ENCODE measurements at places on chromosomes 3 and 15.

GRCh38 chr3:183116025-183116614, 16.8 kb upstream of the MCCC1 start:
- DNase-seq: peak; percentile 86

DNA sequence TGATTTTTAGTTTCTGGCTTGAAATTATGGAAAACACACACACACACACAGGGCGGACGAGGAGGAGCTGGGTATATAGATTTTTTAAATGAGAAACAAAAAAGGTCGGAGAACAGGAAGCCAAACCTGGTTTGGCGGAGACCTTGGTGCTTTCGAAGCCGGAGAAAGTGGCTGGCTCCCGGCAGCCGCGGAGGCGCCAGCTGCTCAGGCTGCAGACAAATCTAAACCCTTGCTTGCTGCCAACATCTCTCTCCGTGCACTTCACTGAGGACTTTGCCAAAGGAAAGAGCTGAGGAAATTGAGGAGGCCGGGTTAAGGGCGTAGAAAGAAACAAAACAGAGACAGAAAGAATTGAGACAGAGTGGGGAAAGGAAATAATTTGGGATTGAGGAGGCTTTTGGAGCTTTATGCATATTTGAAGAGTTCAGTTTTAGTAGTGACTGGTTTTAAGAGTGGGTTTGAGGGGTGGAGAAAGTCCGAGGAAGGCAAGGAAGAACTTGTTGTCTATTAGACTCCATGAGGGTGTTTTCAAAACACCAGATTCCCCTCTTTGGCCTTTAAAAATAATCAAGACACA, 2.2 kb downstream of the ZIC1 start:
- DNase-seq: no peak

DNA sequence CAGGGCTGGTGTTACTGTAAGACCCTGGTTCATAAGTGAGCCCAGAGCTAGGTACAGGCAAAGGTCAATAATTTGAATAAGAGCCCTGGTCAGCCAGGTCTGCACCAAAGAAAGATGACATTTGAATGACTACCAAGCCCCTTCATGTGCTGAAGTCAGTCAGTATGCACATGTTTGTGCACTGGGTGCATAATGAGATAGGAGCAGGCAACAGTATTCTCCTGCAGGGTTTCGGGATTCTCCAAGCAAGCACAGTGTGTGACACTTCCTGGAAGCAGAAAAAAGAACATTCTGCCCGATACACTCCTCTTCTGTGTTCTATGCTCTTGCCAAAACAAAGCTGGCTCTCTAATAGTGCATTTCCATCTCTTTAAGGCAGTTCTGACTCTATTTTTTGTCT, 5.5 kb upstream of the IMPDH2 start:
- no peak for DNase-seq

DNA sequence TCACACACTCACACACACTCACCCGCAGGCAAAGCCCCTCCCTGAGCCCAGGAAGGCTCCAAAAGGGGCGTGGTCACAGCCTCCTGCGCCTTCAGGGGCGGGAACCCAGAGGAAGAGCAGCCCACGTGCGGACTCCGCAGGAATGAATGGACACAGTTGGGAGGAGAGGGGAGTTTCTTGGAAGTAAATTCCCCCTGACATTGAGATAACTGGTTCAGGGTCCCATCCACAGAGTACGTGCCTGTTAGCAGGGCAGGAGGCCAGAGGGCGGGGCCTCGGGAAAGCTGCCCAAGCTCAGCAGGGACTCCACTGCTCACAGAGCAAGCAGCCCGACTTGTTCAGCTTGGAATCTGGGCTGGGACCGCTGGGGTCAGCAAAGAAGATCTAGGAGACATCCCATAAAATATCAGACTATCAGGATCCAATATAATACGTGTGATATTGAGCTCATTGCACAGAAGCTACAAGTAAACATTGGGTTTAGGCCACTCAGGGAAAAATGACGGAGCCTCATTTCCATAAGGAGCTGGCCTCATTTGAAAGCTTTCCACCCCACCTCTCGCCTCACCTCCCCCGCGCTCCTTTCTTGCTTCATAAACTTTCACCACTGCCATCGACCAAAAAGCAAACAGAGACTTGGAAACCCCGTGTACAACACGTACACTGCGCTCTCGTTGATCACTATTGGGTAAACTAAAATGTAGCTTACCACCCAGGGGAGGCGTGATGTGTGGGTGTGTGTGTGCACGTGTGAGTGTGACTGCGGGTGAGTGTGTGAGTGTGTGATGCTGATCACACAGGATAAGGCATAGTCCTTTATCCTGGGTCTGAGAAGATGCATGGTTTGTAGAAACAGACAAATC, 36.0 kb downstream of the TM2D3 start:
- no peak for DNase-seq

DNA sequence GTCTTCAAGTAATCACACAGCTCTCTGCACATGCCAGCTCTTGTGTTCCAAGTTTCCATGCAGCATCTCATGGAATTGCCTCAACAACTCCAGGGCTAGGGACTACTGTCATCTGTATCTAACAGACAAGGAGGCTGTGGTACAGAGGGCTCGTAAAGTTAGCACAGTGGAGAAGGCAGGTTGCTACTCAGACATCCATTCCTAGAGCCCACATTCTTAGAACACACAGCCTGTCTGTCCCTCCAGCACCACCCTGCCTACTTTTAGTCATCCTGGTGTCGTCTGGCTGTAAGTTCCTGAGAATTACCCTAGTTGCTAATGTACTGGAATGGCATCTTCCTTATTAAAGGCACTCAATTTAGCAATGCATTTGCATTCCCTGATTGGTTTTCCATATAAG, 862.5 kb downstream of the FHIT start:
- DNase-seq: no peak

DNA sequence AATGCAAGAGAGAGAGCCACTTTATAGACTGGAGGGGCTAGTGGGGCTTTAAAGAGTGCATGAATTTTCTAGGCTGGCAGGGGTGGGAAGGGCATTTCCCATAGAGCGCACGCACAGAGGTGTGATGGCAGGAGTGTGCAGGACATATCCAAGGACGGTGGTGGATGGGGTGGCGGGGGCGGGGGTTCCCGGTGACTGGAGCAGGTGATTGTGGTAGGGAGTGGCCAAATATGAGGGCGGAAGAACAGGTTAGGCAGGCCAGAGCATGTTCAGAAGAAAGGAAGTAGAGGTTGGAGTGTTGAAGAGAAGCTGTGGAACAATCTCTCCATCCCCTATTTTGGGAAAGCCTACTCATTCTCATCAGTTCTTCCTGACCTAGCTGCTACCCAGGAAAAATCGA, 18.1 kb downstream of the FAM81A start:
- no peak for DNase-seq

DNA sequence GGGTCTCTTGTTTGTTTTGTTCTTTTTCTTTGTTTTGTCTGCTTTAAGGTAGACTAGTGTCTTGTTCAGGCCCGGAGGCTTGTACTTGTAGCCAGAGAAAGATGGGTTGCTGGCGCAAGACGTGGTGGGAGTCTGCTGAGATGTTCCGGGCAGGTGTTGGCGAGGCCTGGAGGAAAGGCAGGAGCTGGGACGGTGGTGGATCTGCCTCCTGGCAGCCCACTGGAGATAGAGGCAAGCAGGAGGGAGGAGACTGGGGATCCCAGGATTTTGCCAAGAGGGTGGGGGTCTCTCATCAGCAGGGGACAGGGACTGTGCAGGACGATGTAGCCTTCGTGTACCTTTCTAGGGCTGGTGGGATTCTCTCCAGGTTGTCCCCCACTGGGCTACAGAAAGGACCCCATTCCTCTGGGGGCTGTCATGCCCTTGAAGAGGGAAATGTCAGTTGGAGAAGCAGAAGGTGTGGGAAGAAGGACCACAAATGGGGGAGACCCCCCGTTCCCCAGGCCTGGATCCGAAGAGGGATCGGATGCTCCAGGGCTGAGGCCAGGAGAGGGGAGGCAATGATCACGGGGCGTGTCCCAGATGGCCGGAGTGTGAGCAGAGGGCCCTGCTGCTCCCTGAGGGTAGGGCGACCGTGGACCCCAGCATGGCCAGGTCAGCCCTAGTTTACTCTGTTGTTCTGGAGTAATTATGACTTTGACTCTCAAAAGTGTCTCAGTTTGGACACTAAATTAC, 7.0 kb downstream of the CHAC1 start:
- no peak for DNase-seq

DNA sequence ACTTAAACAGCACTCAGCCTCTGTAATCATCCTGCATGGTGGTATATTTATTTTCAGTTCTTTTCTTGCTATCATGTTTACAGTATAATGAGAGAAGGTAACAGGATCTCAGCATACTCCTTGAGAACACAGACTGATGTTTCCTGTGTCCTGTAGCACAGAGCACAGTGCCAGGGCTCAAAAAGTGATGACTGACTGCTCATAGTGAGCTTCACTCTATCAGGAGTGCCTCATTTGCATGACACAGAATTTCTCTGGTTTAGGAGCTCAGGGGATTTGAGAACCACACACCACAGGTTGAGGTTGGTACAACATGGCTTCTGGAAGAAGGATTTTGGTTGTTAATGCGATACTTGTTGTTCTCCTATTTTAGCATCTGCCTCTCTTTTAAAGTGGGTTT, 68.5 kb upstream of the SLC2A2 start:
- no peak for DNase-seq

DNA sequence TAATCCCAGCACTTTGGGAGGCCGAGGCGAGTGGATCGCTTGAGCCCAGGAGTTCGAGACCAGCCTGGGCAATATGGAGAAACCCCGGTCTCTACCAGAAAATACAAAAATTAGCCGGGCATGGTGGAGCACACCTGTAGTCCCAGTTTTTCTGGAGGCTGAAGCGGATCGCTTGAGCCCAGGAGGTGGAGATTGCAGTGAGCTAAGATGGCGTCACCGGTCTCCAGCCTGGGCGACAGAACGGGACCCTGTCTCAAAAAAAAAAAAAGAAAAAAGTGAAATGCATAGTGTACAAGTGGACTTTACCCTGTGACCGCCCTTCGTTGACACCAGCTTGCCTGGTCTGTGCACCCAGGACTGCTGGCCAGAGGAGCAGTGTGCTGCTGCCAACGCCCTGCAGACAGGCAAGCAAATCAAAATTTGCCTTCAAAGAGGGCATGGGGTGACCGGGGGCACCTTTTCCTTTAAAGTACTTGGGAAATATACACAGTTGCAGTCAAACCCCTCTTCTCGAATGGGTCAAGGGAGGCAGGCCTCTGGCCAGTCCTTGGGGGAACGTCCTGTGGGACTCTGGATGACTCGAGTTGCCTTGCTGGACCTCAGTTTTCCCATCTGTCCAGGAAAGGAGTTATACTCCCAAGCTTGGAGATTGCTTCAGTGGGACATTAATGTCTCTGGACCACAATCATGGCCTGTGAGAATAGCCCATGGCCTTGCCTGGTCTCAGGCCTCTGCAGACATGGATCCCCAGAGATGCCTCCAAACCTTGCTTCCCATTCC, 1.0 kb downstream of the XYLB start:
- no peak for DNase-seq

DNA sequence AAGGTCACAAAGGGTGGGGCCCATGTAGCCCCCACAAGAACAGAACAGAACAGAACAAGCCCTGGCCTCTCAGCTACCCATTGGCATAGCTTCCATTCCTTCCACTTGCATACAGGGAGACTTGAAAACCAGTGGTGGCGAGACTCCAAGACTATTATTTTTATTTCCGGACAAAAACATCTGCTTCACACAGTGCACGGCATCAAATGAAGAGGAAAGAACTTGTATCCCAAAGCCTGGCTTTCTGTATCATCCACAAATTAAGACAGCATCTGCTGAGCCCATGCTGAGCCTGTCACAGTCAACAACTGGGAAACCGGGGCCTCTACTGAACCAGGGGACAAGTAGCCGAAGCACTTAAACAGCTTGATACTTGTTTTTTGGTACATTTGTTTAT, 56.0 kb downstream of the CLEC3B start:
- DNase-seq: no peak

DNA sequence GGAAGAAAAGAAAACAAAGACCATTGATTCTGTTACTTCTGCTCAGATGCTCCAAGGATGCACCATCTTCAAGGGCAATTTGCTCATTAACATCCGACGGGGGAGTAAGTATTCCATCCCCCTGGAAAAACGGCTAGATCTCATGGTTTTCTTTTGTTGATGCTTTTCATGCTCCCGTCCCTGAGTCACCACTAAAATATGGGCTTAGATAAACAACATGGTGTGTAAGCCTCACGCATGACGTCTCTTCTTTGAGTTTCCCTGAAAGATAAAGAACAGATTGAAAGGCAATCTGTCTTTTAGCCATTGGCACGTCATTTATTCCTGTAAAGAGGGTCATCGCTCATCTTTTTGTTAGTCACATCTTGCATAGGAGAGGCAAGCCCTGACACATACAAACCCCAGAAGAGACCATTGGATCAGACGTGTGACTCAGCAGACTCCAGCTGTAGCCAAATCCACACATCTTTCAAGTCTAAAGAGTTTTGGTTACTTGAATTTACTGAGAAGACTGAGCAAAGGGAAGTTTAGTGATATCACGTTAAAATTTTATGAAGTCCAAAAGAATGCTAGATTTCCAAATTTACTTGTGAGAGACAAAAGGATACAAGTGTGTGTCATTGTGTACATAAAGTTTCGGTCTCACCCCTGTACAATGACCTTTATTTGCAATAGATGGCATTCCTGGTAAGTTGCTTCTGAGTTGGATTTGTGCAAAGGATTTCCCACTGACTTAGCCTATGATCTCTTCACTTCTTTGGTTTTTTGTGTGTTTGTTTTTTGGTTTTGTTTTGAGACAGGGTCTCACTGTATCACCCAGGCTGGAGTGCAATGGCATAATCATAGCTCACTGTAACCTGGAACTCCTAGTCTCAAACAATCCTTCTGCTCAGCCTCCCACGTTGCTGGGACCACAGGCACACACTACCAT, 110.5 kb downstream of the PGPEP1L start:
- no peak for DNase-seq

DNA sequence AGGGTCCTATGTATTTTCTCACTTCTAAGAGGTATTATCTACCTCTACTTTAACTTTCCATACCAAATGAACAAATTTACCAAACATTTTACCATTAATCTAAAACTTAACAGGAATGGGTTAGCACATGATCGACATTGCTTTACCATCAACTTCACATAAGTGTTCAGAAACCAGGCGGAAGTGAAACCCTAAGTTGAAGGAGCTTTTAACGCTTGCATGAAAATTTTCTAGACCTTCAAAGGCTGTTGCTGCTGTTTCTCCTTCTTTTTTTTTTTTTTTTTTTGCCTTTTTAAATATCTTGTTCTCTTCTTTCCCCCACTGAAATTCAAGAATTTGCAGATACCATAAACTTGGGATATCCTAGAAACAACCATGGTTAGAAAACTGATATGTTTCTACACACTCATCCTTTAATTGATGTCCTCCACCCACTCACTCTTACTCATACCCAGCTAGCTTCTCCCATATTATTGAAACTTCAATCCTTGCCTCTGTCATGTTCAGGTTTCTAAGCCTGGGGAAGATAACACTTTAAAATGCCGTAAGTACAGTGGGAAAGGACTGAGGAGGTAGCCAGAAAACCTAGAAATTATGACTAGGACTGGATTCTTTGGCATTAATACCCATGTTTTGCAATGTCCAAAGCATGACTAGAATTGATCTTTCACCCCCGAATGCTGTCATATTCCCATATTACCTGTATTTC, 24.7 kb downstream of the MYO5A start:
- no peak for DNase-seq
